ENCODE measurements at places on chromosomes 11 and 22. TPM values are rescaled to one million over a fixed set of nuclear protein-coding genes. Genes with fewer than 3 reads are reported as not detected.
A peak's percentile ranks its signal among the peaks of the same experiment; 100 is the strongest.

The BAIAP2L2 gene
- 3.3 TPM for total RNA-seq

The SLC22A6 gene
- not detected for total RNA-seq

DNA sequence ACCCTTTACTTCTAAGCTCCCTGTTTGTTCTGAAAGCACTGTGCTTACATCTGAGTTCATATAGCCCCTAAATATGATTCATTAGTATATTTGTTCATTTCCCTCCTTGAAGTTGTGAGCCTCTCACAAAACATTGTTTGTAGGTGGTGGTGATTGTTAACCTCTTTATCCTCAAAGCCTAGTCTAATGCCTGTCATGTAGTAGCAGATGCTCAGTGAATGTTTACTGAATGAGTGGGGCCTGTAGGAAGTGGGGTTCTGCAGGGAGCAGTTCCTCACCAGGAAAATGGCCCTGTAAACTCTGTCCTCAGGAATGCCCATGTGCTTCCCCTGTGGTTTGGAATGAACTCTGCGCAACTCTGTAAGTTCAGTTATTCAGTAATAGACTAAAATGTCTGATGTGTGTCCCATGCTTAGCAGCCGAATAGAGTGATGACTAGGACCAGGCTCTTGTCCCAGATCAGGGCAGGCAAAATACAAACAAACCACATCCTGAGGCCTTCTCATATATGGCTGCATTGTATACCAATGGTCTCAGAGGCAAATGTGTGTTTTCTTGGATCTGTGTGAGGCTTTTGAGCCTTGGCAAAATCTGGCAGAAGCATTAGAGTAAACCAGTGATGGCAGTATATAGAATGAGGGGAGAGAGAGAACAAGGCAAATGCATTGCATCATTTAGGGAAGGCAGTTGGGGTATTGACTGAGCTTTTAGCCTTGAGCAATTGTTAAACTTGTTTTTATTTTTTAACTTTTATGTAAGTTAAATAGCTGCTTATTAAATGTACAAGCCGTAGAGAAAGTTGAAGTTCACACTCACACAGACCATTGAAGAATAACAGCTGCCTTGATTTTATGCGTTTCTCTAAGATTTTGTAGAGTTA, 91.4 kb upstream of the BIRC3 start:
- H3K27me3 ChIP-seq = no peaks in the 10 kb centered on the region
- H3K4me3 ChIP-seq = no peak overlapping the region
- peak overlapping the region; percentile 82 for H3K27ac ChIP-seq
- H3K36me3 ChIP-seq = no peaks in the 10 kb centered on the region

DNA sequence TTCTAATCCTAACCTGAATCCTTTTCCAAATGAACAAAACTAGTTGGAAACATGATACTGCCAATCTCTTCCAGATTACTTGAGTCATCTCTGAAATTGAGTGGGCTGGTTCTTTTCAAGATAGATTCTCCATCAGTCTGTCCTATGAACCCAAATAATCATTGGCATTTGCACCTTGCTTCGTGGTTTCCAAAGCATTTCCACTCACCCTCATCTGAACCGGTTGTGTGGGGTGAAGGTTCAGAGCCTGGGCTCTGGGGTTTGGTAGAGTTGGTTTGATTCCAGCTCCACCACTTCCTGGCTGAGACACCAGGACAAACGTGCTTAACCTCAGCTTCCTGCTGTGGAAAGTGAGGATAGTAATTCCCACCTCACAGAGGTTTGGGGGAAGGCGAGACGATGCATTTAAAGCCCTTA, 206.4 kb upstream of the E2F8 start:
- no peaks in the 10 kb centered on the region for H3K36me3 ChIP-seq
- no peak overlapping the region for H3K4me3 ChIP-seq
- H3K4me1 ChIP-seq = peaks cover 5% of the 10 kb centered on the region
- H3K27me3 ChIP-seq = no peaks in the 10 kb centered on the region

DNA sequence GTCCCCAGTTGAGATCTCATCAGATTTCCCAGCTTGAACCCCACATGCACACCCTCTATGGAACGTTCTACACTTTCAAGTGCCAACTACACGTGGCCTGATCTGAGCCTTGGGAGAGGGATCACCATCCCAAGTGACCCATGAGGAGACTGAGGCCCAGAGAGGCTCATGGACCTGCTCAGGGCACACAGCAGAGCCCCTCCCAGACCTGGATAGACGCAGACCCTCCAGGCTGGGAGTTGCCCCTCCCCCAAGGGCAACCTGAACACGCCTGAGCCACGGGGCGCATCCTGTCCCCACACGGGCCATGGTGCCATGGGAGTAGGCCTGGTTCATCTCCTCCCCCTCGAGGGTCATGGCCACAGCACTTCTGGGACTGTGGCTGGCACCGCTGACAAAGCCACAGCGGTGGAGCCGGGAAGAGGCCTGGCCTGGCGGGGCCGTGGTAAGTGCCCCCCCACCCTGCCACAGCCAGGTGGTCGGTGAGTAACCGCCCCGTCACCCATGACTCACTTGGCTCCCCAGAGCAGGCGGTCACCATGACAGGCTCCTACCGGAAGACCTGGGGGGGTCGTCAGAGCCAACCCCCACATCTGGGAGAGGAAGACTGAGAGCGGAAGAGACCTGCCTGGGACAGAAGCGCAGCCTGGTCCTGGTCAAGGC, 8.1 kb downstream of the WNT7B start:
- H3K4me3 ChIP-seq = no peak overlapping the region
- no peaks in the 10 kb centered on the region for H3K36me3 ChIP-seq
- no peak for DNase-seq
- H3K4me1 ChIP-seq = peaks cover 12% of the 10 kb centered on the region
- no peak overlapping the region for H3K27ac ChIP-seq

The KCNJ1 gene
- total RNA-seq = not detected

DNA sequence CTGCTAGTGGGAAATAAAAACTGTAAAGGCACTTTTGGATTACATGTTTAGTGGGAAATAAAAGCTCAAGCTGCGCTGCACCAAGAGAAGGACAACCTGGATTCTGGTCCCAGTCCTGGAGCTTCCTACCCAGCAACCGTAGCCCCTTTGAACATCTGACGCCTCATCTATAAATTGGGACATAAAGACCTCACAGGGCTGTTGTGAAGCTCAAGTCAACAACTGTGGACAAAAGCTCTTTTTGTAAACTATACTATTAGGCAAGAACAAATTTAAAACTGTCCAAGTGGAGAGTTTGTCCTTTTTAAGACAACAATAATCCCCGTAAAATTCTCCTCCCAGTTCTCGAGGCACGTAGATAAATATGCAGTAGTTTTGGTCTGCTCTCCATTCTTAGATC, 17.6 kb upstream of the PCF11 start:
- no peak overlapping the region for H3K27ac ChIP-seq
- DNase-seq = no peak
- no peaks in the 10 kb centered on the region for H3K36me3 ChIP-seq
- no peak overlapping the region for H3K4me3 ChIP-seq
- no peaks in the 10 kb centered on the region for H3K27me3 ChIP-seq

The RANBP1 gene
- total RNA-seq = 227 TPM

DNA sequence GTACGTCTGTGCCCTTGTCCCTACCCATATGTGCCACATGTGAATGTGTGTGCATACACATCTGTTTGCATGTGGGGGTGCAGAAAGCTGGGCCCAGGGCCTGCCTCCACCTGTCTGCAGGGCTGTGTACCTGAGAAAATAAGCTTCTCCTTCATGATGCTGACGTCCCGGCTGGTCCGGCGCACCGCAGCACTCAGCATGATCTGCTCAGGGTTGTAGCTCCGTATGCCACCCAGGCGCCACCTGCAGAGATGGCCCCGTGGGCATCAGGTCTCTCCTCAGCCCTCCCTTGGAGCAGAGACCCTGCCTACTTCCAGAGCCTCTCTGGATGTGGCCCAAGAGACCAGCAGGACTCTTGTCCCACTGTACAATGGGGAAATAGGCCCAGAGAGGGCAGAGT, 3.8 kb upstream of the KLHL35 start:
- H3K4me3 ChIP-seq = no peak overlapping the region
- H3K27ac ChIP-seq = no peak overlapping the region
- H3K36me3 ChIP-seq = no peaks in the 10 kb centered on the region

GRCh38 chr11:11669233-11669846, 47.5 kb upstream of the GALNT18 start:
- no peak for DNase-seq
- H3K36me3 ChIP-seq = no peaks in the 10 kb centered on the region
- H3K27me3 ChIP-seq = peaks cover 3% of the 10 kb centered on the region
- no peaks in the 10 kb centered on the region for H3K4me1 ChIP-seq
- H3K27ac ChIP-seq = no peak overlapping the region

DNA sequence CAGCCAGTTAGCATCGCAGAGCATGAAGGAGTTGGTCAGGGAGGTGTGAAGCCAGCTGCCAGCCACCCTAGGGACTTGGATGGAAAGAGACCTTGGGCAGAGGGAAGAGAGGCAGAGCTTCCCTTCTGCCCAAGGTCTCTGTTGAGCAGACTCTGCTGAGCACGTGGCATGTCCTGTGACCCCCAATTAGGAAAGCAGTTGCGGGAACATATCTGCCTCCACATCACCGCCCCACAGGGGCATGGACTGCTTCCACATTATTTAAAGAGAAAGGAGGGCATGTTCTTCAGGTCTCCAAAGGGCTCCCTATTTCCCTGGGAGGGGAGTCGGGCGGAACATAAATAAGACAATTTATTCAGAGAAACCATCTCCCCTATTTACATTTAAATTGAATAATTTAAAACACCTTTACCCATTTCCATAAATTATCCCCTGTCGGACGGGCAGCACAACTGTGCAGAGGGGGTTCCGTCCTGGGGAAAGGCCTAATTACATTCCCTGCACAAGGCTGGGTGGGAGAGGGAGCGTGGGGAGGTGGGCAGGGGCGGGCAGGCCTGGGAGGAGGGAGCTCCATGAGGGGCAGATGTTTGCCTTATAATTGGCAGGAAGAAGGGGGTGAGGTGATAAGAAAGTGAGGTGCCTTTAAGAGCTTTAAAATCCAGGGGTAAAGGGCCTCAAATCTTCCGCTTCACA, 88.8 kb upstream of the THY1 start:
- H3K27ac ChIP-seq = no peak overlapping the region
- no peaks in the 10 kb centered on the region for H3K36me3 ChIP-seq
- H3K27me3 ChIP-seq = peaks cover 12% of the 10 kb centered on the region
- no peak overlapping the region for H3K4me3 ChIP-seq

GRCh38 chr11:58923300-58923788, 15.9 kb upstream of the GLYATL1 start:
- H3K4me1 ChIP-seq = peaks cover 39% of the 10 kb centered on the region
- peak; percentile 60 for DNase-seq
- H3K27ac ChIP-seq = peak overlapping the region; percentile 91
- no peaks in the 10 kb centered on the region for H3K36me3 ChIP-seq

DNA sequence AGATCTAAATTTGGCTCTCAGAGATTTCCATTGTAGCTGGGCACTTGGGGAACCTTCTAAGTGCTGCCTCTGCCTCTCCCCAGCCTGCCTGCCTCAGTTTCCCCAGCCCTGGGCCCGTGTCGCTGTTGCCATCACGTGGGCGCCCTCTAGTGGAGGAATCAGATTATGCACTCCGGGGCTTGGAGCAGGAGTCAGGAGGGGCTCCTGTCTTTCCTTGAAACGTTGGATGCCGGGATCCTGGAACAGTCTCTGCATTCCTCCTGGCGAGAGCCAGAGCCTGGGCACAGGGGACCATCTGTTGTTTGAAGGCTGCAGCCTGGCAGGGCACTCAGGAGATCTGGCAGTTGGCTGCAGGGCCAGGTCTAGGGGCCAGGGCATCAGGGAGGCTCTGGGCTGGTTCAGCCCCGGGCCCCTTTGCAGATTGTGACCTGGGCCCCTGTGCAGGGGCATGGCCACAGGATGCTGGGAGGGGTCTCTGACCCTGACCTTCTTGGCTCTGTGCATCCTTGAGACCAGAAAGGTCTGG, 71.6 kb downstream of the LRP5 start:
- no peak overlapping the region for H3K4me3 ChIP-seq
- no peaks in the 10 kb centered on the region for H3K27me3 ChIP-seq

GRCh38 chr11:91188484-91188883, 965.6 kb upstream of the CHORDC1 start:
- H3K27ac ChIP-seq = no peak overlapping the region
- H3K4me3 ChIP-seq = no peak overlapping the region
- H3K27me3 ChIP-seq = no peaks in the 10 kb centered on the region
- H3K36me3 ChIP-seq = no peaks in the 10 kb centered on the region
- no peak for DNase-seq

DNA sequence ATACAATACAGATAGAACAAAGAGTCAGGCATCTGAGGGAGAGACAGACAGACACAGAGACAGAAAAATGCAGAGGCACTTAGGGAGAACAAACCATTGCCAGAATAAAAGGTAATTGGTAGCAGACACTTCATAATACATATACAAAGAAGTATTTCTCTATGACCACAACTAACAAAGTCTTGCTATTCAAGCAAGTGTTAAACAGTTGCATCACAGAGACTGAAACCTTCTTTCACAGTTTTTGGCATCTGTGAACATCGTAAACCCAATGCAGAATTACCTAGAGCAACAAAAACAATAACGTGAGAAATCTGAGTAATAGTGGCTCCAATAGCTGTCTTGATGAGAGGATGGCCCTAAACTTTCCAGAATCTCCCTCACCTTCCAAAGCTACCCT, 116.4 kb downstream of the BLID start:
- H3K36me3 ChIP-seq = no peaks in the 10 kb centered on the region
- H3K4me3 ChIP-seq = no peak overlapping the region
- no peak overlapping the region for H3K27ac ChIP-seq
- H3K27me3 ChIP-seq = no peaks in the 10 kb centered on the region
- DNase-seq = no peak

GRCh38 chr22:27057717-27058116, 400.3 kb downstream of the MIAT start:
- peaks cover 5% of the 10 kb centered on the region for H3K27me3 ChIP-seq
- DNase-seq = no peak

The OTOG gene
- 0.16 TPM for total RNA-seq
